ENCODE measurements at places on chromosomes 7 and 10. TPM values are rescaled to one million over a fixed set of nuclear protein-coding genes. Genes with fewer than 3 reads are reported as not detected.

- no peaks in the 10 kb centered on the region for H3K27me3 ChIP-seq
- DNase-seq, result no peak
- no peaks in the 10 kb centered on the region for H3K36me3 ChIP-seq
- H3K4me3 ChIP-seq, result no peak overlapping the region
- H3K4me1 ChIP-seq, result peaks cover 16% of the 10 kb centered on the region
Measured at GRCh38 chr7:116876664-116877442, 14.5 kb downstream of the CAPZA2 start.

The UCN3 gene
- polyA plus RNA-seq, result not detected

- H3K4me3 ChIP-seq, result no peak overlapping the region
- H3K36me3 ChIP-seq, result no peaks in the 10 kb centered on the region
- no peak for DNase-seq
- no peaks in the 10 kb centered on the region for H3K27me3 ChIP-seq
- H3K27ac ChIP-seq, result no peak overlapping the region
Measured at GRCh38 chr7:13090959-13091358, 403.5 kb downstream of the ARL4A start.

DNA sequence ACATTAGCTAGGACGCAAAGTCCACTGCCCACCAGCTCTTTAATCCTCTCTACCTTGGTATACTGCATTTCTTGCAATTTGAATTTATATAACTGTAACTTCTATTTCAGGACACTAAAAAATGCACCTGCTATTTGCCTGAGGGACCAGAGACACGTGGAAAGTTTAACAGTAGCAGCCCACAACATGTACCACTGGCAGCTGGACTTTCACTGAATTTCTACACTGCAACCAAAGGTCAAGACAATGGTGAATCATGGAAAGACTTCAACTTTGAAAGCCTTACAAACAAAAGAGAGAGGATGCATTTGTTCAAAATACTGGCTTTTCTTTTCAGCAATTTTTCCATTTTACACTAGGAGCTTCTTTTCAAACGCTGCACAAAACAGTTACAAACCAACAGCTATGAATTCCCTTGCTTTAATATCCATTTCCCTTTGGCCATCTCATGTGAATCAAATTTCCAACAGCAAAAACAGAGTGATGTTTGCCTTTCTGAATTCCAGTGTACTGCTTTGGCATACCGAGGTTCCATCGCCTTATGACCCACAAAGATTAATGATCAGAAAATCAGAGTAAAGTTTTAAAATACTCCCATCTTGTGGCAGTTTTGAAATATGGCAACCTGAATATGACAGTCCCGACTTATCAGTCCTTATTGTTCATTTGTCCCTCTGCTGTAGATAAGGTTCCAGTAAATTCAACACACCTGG lies 29.9 kb upstream of the HNRNPH3 start:
- no peak overlapping the region for H3K27ac ChIP-seq
- H3K4me3 ChIP-seq, result no peak overlapping the region
- H3K4me1 ChIP-seq, result peaks cover 3% of the 10 kb centered on the region
- no peaks in the 10 kb centered on the region for H3K27me3 ChIP-seq
- H3K36me3 ChIP-seq, result no peaks in the 10 kb centered on the region

GRCh38 chr10:119801998-119802538 lies 70.6 kb downstream of the MCMBP start:
- peaks cover 27% of the 10 kb centered on the region for H3K4me1 ChIP-seq
- H3K27me3 ChIP-seq, result no peaks in the 10 kb centered on the region
- no peak overlapping the region for H3K27ac ChIP-seq
- H3K4me3 ChIP-seq, result no peak overlapping the region
- peak; percentile 14 for DNase-seq

DNA sequence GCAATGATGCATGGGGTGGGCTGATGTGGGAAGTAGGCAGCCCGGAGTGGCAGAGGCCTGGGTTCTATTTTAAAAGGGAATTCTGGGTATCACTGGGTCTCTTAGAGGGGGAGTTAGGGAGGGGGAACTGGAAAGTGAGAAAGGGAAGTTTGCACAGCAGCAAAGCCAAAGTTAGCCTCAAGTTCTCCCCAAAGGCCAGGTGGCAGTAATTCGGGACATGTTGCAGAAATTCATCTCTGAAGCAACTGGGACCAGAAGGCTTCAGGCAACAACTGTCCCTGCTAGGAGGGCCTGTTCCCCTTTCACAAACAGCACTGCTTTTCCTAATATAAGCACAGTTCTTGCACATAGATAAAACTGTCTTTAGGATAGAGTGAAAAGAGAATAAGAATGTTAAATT lies 67.4 kb downstream of the NOD1 start:
- H3K27ac ChIP-seq, result no peak overlapping the region
- H3K4me1 ChIP-seq, result no peaks in the 10 kb centered on the region
- no peak overlapping the region for H3K4me3 ChIP-seq
- H3K36me3 ChIP-seq, result no peaks in the 10 kb centered on the region
- H3K27me3 ChIP-seq, result no peaks in the 10 kb centered on the region
- no peak for DNase-seq

The MMRN2 gene
- 1.2 TPM for polyA plus RNA-seq

DNA sequence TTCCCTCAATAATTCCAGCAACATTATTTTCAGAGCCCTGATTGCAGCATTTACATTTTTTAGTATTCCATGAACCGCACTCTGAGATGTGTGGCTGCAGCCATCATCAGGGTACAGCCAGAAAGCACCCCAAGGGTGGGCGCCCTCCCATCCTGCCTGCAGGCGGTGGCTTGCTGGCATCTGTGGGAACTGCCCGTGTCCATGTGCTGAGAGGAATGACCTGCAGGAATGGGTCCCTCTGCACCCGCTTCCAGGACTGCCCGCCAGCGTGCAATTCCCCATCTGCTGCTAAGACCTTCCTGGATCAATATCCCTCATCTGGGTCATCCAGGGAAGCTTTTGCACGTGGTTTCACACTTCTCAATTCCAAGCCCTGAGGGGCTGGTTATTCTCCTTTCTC lies 32.8 kb upstream of the NUB1 start:
- no peak for DNase-seq
- H3K27me3 ChIP-seq, result peaks cover 2% of the 10 kb centered on the region
- peaks cover 13% of the 10 kb centered on the region for H3K4me1 ChIP-seq
- no peak overlapping the region for H3K27ac ChIP-seq

GRCh38 chr7:155318245-155318644 lies 20.6 kb downstream of the INSIG1 start:
- peaks cover 4% of the 10 kb centered on the region for H3K4me1 ChIP-seq
- no peaks in the 10 kb centered on the region for H3K27me3 ChIP-seq
- DNase-seq, result no peak
- no peak overlapping the region for H3K27ac ChIP-seq
- H3K36me3 ChIP-seq, result no peaks in the 10 kb centered on the region

The STEAP1B gene
- polyA plus RNA-seq, result 24.9 TPM

The PRPS1L1 gene
- not detected for polyA plus RNA-seq

DNA sequence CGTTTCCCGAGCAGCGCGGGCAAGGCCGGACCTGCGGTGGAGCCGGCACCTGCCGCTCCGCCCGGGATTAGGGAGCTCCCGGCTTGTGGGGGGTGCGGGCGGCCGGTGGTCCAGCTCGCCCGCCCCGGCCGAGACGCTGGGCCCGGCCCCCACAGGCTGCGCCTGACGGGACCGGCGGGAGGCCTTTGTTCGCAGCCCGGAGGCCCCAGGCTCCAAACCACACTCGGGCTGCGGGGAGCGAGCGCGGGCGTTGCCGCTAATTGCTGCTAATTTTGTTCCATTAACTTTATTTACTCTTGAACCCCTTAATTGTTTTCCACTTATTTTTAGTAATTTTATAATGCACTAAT lies 9.6 kb downstream of the UNCX start:
- no peak for DNase-seq
- H3K4me1 ChIP-seq, result no peaks in the 10 kb centered on the region

DNA sequence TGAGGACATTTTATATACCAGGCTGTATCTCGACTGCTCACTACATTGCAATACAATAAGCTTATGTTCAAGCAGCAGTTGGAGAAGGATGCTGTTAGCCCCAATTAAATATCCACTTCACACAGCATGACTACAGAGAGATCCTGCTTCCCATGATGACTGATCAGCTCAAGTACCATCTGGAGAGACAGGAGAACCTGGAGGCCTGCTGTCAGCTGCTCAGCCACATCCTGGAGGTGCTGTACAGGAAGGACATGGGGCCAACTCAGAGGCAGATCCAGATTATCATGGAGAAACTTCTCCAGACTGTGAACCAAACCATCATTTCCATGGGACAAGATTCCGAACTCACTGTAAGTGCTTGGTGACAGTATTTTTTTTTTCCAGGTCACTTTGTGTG lies 22.5 kb downstream of the RNF133 start:
- no peak overlapping the region for H3K27ac ChIP-seq
- H3K27me3 ChIP-seq, result no peaks in the 10 kb centered on the region
- no peaks in the 10 kb centered on the region for H3K4me1 ChIP-seq
- H3K36me3 ChIP-seq, result no peaks in the 10 kb centered on the region
- no peak overlapping the region for H3K4me3 ChIP-seq
- no peak for DNase-seq

The SLC16A9 gene
- not detected for polyA plus RNA-seq

GRCh38 chr10:91587710-91588638 lies 44.9 kb downstream of the PPP1R3C start:
- peak; percentile 93 for DNase-seq
- H3K27me3 ChIP-seq, result no peaks in the 10 kb centered on the region

The SPAG6 gene
- not detected for polyA plus RNA-seq

- no peaks in the 10 kb centered on the region for H3K4me1 ChIP-seq
- H3K27me3 ChIP-seq, result no peaks in the 10 kb centered on the region
- no peak overlapping the region for H3K27ac ChIP-seq
- no peak overlapping the region for H3K4me3 ChIP-seq
- no peaks in the 10 kb centered on the region for H3K36me3 ChIP-seq
Measured at GRCh38 chr10:105797234-105797890, 1156.3 kb downstream of the SORCS3 start.

GRCh38 chr10:43044448-43044921 lies 32.4 kb upstream of the RET start:
- DNase-seq, result no peak
- H3K27me3 ChIP-seq, result no peaks in the 10 kb centered on the region
- H3K4me3 ChIP-seq, result no peak overlapping the region
- H3K27ac ChIP-seq, result no peak overlapping the region

DNA sequence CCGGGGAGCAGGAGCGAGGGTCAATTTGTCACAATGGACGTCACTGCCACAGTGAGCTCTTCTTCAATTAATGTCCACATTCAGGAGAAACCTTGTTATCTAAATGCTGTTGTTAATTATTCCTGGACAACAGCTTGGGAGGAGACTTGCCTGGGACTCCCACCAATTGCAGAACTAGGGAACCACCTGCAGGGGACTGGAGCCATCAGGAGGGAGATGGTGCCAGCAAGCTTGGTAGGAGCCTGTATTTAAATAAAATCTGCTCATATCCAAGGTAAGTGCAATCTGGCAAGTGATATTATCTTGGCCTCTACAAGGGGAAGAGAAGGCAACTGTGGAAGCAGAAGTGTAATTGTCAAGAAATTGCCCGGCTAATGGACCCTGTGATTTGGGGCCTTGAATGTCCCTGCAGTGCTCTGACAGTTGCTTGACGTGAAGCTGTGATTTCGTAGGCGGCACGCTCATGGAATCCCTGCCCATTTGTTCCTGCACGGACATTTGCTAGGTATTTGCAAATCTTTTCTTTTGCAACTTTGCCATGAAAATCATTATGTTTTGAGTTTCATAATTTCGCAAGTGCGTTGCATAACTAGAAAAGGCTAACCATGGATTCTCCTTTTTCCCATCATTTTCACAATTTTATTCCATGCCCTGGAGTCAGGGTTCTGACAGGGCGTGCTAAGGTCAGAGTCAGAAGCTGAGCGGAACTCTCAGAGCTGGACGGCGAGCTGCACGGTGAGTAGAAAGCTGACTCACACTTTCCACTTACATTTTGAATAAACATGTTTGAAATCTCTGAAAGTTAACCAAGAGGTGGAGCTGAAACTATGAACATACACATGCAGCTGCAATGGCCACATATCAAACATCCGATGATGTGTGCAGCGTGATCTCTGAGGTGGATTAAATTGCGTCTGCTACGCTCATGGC lies 84.9 kb upstream of the TCERG1L start:
- no peak overlapping the region for H3K27ac ChIP-seq
- H3K4me1 ChIP-seq, result no peaks in the 10 kb centered on the region
- H3K36me3 ChIP-seq, result no peaks in the 10 kb centered on the region

- H3K4me3 ChIP-seq, result 0 out of 2 replicates have a peak overlapping the region, but pooled peaks have one; percentile 6
- peak overlapping the region; percentile 49 for H3K27ac ChIP-seq
- peak; percentile 64 for DNase-seq
- H3K4me1 ChIP-seq, result peaks cover 20% of the 10 kb centered on the region
Measured at GRCh38 chr10:76382381-76382851, 951.0 kb downstream of the LRMDA start.

The GIMAP6 gene
- not detected for polyA plus RNA-seq

GRCh38 chr7:124712017-124712416 lies 53.6 kb downstream of the GPR37 start:
- H3K27ac ChIP-seq, result no peak overlapping the region
- no peak for DNase-seq
- no peaks in the 10 kb centered on the region for H3K27me3 ChIP-seq

DNA sequence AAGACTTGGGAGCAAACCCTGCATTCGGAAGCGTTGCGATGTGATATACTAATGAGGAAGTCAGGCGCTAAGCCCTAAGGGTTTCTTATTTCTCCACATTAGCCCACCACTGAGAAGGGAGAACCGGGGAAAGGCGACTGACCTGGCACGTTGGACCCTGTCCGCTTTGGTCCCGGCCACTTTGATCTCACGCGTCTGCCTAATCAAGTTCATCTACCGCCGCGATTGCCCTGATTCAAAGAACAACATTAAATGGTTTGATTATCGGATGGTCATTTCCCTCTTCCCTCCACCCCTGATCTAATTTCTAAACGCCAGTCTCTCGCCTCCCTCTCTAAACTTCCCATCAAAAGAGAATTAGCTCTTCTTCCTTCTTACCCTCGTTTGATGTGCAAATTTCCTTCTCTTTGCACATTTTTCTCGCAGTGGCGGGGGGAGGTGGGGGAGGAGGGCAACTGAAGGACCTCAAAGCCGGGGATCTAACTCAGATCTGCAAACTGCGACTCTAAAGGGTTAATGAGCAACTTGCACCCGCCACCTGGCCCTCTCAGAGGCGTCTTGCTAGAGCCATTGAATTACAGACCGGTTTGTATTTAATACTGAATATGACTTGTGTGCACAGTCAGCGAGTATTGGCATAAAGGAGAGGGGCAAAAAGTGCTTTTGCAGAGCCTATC lies 687 bp upstream of the DKK1 start:
- peaks cover 23% of the 10 kb centered on the region for H3K4me1 ChIP-seq
- H3K4me3 ChIP-seq, result peak overlapping the region; percentile 92
- DNase-seq, result peak; percentile 27
- peaks cover 24% of the 10 kb centered on the region for H3K36me3 ChIP-seq
- no peaks in the 10 kb centered on the region for H3K27me3 ChIP-seq

DNA sequence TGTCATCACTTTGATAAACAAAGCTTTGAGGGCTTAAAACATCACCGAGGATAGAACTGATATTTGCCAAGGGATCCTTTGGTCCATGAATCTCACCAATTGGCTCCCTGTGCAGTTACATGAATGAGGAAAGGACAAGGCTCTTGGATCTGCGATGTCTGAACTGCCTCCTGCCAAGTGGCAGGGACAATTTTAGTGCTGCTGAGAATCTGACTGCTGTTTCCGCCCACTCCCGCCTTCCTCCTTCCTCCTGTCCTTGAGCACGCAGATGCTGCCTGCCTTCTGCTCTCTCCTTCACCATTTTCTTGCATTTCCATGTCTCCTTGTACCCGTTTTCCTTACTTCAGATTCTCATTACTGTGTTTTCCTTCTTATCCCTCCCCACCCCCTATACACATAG lies 26.8 kb upstream of the ITPRID1 start:
- H3K4me3 ChIP-seq, result no peak overlapping the region
- H3K36me3 ChIP-seq, result no peaks in the 10 kb centered on the region
- no peak for DNase-seq
- no peaks in the 10 kb centered on the region for H3K27me3 ChIP-seq
